NCI-H774 (cell line): ENCODE measurements at places on chromosomes 6 and 20.

GRCh38 chr6:41283600-41283999, 2.9 kb downstream of the TREM1 start:
- no peak for DNase-seq

DNA sequence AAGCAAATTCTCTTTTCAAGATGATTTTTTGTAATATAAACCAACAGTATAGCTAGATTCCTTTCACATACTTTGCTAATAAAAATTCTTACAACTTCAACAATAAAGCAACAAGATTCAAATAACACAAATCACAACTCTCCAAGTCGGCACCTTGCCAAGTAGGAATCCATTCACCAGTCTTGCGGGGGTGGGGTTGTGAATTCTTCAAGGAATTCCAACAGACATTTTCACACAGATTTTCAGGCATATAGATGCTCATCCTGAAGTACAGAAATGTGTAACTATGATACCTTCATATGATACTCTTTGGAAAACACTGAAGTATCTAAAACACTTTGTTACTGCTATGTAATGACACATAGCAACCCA, 36.5 kb downstream of the SCML4 start:
- no peak for DNase-seq

DNA sequence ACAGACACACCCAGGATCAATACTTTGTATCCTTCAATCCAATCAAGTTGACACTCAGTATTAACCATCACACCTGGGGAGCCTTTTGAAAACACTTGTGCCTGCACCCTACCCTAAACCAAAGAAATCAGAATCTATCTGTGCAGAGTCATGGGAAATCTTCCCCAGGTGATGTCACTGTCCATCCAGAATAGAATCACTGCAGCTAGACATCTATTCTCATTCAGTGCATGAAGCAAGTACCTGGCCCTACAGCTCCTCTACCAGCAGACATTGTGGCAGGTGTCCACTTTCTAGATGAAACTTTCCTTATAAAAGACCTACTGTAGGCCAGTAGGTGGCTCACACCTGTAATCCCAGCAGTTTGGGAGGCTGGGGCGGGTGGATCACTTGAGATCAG, 262.4 kb upstream of the MARCKS start:
- no peak for DNase-seq

DNA sequence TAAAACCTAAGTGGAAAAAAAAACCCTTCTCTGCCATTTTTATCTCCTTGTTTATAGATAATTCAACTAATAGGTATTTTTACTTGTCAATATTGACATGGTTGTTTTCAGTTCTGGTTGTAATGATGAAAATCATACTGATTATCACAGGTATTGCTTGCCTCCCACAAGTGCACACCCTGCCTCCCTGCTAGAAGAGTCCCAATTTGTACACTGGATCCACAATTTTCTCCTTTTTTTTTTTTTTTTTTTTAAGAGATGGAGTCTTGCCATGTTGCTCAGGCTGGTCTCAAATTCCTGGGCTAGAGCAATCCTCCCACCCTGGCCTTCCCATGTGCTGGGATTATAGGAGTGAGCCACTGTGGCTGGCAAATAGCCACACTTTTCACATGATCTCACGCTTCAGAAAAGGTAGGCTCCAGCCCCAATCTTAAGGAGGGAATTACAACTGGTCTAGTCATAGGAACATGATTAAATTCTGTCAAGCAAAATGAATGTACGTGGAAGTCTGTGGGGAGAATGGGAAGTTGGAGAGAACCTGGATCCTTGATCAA, 12.3 kb downstream of the DYNLT2 start:
- DNase-seq, result no peak

DNA sequence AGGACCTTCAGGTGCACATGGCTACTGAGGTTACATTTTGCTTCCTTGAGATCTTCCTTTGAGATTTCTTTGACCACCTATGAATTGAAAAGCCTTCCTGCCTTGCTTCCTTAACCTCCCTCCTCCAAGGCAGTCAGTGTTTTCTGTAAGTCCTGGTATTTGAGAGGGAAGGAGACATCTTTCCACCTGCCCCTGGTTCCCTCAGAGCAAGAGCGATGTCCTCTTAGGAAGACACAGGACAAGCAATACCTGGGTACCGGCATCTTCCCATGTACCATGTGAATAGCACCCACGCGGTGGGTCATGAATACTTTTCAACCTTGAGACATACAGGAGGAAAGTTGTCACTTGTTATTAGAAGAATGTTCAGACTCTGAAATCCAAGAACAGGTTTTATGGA, 37.1 kb downstream of the GINS1 start:
- no peak for DNase-seq

DNA sequence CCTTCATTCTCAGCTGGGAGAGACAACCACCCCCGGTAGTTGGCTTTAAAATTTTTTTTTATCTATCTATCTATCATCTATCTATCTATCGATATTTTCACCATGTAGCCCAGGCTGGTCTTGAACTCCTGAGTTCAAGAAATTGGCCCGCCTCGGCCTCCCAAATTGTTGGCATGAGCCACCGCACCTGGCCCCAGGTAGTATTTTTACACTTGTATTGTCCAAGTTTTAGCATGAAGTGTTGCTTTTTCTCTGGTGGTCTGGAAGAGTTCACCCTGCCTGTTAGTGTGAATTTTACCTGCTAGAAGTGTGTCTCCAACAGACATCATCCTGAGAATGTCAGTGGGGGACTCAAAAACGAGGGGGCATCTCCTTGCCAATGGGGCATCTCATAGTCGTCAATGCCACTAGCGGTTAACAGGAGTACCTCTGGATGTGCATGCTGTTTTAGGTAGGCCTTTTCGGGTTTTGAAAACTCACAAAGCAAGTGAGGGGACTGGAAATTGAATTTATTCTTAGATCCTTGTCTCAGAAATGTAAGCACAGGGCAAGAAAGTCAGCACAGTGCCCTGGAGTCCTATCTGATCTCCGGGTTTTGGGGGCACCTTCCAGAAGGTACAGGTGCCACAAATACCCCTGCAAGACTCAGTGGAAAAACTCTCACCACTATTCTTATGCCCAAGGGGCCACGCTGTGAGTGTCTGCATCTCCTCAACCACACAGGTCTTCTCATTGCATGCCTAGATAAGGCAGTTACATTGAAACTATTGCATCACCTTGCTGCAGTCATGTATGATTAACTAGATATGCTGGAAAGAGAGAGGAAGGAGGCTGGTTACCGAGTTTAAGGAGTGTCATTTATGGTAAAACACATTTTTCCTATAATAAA, 37.1 kb downstream of the TNFAIP3 start:
- DNase-seq, result no peak

DNA sequence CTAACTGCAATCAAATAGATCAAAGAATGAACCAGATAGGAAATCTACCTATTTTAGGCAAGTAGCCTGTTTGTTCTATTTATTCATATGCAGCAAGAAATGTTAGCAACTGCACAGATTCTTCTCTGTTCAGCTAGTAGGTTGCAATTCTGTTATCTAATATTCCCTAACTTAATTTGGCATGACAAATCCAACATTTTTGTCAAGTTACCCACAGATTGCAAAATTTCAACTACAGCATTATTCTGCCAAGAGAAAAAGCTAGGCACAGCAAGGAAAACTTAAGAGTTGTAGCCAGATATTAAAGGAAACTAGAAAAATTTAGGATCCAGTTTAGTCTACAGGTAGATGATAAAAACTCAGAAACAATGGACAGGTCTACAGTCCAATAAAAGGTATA, 104.4 kb upstream of the SYNCRIP start:
- no peak for DNase-seq

- no peak for DNase-seq
Measured at GRCh38 chr6:40077736-40078135, 143.5 kb upstream of the MOCS1 start.

DNA sequence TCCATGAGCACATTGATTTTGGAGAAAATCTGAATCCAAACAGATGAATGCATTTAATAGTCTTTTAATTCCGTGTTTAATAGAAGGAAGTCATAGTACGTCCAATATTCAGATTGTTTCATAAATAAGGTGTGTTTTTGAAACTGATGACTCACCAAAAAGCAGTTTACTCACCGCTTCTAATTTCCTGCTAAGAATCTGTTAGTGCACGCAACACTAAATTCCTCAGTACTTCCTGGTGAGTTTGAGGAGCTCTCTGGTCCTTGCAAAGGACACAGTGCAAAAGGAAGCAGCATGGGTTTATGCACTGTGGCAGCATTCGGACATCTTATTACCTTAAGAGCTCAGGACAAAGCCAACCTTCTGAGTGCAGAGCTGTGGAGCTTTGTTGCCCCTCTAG, 2.3 kb upstream of the ADGRF1 start:
- no peak for DNase-seq

GRCh38 chr6:119799596-119800509, 450.3 kb upstream of the MAN1A1 start:
- DNase-seq, result no peak

DNA sequence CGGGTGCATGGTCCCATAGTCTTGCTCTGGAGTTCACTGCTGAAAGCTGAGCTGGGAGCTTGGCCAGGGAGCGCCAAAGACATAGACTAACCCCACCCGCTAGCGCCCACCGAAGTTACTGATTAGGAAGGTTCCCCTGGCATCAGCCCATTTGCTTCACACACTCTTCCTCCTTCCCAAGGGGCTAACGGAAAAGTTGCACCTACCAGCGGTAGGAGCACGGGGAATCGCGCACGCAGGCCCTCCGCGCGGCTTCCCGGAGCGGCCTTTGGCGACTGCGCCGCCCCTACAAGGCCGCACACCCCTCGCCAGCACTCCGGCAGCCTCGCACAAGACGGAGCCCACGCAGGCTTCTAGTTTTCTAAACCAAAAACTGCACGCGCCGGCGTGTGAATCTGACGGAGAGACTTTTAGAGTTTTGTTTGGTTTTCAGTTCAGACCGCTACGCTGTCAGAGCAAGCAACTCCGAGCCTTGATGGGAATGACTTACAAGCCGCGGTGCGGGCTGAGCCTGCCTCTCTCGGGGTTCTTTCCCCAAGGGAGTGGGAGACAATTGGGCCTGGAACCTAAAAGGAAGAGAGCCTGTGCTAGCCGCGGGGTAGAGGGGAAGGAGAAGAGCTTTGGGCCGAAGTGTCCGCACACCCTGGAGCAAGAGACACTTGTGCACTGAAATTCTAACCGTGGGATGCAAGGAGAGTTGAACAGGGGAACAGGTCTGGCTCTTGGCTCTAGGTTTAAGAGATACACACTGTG, 891 bp upstream of the POU3F2 start:
- DNase-seq, result peak; percentile 59

GRCh38 chr20:50762435-50763220, 31.2 kb downstream of the PARD6B start:
- DNase-seq, result no peak

- DNase-seq, result no peak
Measured at GRCh38 chr6:147642458-147642857, 134.0 kb downstream of the SAMD5 start.

GRCh38 chr20:35560541-35560940, 18.7 kb downstream of the ERGIC3 start:
- DNase-seq, result no peak

GRCh38 chr6:16998461-16998860, 103.4 kb upstream of the STMND1 start:
- no peak for DNase-seq

DNA sequence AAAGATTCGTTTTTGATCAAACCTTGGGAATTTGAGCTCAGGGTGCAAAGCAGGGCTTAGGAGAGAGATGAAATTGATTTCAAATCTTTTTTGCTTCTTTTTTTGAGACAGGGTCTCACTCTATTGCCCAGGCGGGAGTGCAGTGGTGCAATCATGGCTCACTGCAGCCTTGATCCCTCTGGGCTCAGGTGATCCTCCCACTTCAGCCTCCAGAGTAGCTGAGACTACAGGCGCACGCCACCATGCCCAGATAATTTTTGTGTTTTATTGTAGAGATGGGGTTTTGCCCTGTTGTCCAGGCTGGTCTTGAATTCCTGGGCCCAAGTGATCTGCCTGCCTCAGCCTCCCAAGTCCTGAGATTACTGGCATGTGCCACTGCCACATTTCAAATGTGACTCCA, 58.7 kb downstream of the DOK5 start:
- DNase-seq, result no peak

- no peak for DNase-seq
Measured at GRCh38 chr6:133959667-133960368, 6.8 kb downstream of the TBPL1 start.

- no peak for DNase-seq
Measured at GRCh38 chr6:133855991-133856370, 32.9 kb upstream of the TCF21 start.

DNA sequence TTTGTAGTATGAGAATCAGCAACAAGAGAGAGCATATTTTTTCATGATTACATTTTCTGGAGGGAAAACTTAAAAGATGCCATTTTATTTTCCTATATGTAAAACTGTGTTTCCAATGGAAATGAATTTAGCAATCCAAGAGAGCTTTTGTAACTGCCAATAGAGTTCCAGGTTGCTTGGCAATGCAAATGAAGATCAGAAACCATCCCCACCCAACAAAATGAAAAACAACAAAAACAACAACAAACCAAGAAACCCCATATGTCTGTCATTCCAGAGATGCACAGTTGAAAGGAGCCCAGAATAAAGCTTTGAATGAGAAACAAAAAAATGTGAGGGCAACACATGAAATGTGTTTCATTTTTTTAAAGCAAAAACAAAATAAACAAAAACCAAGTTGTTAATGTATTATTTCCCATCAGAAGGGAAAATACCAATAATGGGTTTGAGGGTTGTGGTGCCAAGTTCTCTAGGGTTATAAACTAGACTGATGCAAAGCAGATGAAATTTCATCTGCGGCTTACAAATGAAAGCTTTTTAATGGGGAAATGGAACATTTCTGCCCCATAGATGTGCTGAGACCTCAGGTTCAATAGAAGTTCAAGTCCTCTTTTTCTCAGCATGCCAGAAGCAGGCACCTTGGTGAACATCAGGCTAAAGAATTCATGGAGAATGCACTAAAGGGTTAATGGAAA, 121.5 kb upstream of the MCHR2 start:
- no peak for DNase-seq

- DNase-seq, result no peak
Measured at GRCh38 chr6:41122373-41122772, 31.8 kb downstream of the TREML1 start.

- no peak for DNase-seq
Measured at GRCh38 chr6:46985943-46986342, 56.2 kb downstream of the ADGRF1 start.

- no peak for DNase-seq
Measured at GRCh38 chr6:42374018-42374669, 77.6 kb downstream of the TRERF1 start.

DNA sequence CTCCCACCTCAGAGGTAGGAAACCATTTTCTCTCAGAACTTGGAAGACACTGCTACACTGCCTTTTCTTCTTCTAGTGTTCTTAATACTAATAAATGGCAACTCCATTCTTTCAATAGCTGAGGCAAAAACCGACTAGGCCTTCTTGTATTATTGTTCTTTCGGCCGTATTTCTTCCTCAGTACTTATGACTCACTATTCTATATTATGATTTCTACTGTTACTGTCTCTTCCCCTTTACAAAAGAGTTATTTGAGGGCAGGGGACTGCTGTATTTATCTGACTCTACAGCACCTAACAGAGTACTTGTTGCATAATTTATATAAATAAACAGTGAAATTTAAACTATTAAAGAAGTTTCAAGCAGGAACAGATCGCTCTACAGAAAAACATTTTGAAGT, 3.1 kb downstream of the DNAAF9 start:
- DNase-seq, result no peak

- DNase-seq, result peak; percentile 64
Measured at GRCh38 chr6:82364087-82365015, 734 bp downstream of the TPBG start.
